ENCODE measurements at places on chromosomes 3 and 15.

GRCh38 chr3:66756468-66757036, 241.6 kb upstream of the KBTBD8 start:
- no peaks in the 10 kb centered on the region for H3K36me3 ChIP-seq
- H3K4me1 ChIP-seq: no peaks in the 10 kb centered on the region
- H3K27me3 ChIP-seq: no peaks in the 10 kb centered on the region
- H3K27ac ChIP-seq: no peak overlapping the region

DNA sequence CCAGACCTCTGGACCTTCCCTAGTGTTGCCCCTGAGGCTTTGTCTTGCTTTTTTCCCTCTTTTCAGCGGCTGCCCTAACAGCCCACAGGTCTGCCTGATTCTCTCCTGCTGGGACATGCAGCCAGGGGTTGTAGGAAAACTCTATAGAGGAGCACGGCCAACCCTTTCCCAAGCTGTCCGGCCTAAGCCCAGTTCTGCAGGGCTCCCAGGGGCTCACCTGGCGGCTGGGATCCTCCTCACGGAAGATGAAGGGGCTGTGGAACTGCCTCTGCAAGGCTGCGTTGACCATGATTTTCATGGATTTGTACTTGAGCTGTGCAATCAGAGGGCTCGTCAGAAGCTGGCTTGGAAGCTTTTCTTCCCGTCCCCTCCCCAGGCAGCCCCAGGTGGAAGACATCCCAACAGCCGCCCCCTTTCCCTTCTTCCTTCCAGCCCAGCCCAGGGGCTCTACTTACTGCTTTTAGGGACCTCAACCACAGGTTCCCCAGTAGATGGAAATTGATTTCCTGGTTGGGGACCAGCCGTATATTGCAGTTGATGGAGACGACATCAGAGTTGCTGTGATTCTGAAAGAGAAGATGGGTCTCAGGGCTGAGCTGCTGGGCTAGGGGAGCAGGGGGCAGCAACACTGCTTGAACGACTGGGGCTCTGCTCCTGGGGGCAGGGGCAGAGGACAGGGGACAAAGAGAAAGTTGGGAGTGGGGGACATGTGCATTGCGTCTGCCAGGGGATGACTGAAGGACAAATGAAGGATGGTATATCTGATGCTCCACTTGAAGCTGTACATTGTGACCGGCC, 29.8 kb downstream of the FEM1B start:
- H3K27ac ChIP-seq: no peak overlapping the region
- no peak for DNase-seq
- H3K4me3 ChIP-seq: no peak overlapping the region
- peaks cover 10% of the 10 kb centered on the region for H3K27me3 ChIP-seq

DNA sequence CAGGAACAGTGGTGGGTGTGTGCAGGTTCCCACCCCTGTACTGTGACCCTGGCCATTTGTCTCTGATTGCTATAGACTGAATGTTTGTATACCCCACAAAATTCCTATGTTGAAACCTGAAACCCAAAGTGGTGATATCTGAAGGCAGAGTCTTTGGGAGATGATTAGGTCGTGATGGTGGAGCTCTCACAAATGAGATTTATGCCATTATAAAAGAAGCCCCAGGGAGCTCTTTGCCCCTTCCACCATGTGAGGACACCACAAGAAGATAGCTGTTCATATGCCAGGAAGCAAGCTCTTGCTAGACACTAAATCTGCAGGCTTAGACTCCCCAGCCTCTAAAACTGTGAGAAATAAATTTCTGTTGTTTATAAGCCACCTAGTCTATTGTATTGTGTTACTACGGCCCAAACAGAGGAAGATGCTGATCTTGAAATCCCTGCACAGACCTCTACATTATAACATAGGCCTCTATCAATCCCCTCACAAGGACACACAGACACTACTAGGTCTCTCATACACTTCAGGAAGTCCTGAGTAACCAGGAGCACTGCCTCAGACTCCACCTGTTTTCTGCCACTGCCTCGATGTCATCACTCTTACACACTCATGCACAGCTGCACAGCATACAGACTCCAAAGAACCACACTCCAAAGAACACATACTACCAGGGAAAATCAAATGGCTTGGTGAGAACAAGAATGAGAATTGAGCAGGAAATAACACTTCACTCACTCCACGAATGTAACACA, 14.7 kb downstream of the IGSF11 start:
- H3K27me3 ChIP-seq: peaks cover 1% of the 10 kb centered on the region
- no peak overlapping the region for H3K27ac ChIP-seq
- no peak for DNase-seq

- peaks cover 5% of the 10 kb centered on the region for H3K27me3 ChIP-seq
- H3K36me3 ChIP-seq: no peaks in the 10 kb centered on the region
- H3K4me1 ChIP-seq: no peaks in the 10 kb centered on the region
- no peak for DNase-seq
- no peak overlapping the region for H3K4me3 ChIP-seq
Measured at GRCh38 chr3:41102750-41103149, 96.6 kb upstream of the CTNNB1 start.

- H3K36me3 ChIP-seq: peaks cover 7% of the 10 kb centered on the region
- peaks cover 39% of the 10 kb centered on the region for H3K4me1 ChIP-seq
- no peak for DNase-seq
- H3K27ac ChIP-seq: peak overlapping the region; percentile 96
- no peaks in the 10 kb centered on the region for H3K27me3 ChIP-seq
Measured at GRCh38 chr15:81033508-81033907, 32.8 kb downstream of the TLNRD1 start.

DNA sequence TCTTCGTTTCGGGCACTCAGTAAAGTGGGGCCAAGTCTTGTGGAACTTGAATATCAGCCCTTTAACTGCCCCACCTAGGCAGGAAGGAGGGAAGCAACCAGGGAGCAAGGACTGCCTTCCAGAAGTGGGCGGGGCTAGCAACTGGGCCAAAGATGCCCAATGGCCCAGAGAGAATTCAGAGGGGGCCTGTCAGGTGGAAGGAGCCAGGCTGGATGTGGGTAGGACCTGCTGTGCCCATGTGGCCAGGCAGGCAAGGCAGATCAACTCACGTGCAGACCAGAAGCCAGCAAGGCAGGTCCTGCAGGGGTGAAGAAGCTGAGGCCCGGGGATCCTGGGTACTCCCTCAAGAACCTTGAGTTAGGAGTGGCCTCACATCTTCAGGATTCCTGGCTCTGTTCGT, 5.5 kb downstream of the MAP6D1 start:
- H3K4me3 ChIP-seq: peak overlapping the region; percentile 29
- H3K27ac ChIP-seq: no peak overlapping the region
- peaks cover 8% of the 10 kb centered on the region for H3K4me1 ChIP-seq

DNA sequence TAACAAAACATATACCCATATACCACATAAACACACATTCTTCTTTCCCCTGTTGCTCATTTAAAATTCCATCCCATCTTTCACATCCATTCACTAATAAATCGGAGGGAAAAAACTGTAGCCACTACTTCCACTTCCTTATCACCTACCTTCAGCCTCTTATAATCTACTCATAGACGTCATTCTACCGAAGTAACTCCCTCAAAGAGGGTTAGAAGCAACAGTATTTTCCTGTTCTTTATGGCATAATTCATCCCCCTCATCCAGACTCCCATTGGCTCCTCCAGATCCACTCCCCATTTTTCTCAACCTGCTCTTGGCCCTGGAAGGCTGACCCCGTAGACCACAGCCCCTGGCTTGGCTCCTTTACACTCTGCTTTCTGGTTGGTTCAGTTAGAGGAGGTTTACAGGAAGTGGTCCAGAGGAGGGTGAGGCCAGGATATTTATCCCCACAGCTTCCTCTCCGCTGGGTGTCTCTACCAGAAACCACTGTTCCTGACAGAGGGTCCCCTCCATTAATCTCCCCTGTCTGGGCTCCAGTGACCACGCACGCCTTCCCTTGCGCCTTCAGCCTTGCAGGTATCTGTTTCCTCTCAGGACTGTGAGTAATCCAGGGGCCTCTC, 46.3 kb downstream of the FMN1 start:
- H3K4me1 ChIP-seq: peaks cover 30% of the 10 kb centered on the region
- peak overlapping the region; percentile 49 for H3K27ac ChIP-seq
- peak; percentile 16 for DNase-seq
- no peaks in the 10 kb centered on the region for H3K36me3 ChIP-seq
- H3K27me3 ChIP-seq: peaks cover 2% of the 10 kb centered on the region

DNA sequence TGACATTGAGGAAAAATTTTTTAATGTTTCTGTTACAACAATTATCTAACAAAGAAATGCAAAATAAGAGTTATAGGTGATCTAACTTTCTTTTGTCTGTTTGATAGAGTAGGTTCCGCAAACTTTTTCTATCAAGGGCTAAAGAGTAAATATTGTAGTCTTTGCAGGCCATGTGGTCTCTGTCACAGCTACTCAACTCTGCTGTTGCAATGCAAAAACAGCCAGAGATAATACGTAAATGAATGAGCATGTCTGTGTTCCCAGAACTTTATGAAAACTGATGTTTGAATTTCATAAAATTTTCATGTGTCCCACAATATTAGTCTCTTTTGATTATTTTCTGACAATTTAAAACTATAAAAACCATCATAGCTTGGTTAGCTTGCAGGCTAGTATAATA, 73.3 kb downstream of the SLC24A1 start:
- H3K36me3 ChIP-seq: peaks cover 4% of the 10 kb centered on the region
- no peak for DNase-seq
- H3K27me3 ChIP-seq: no peaks in the 10 kb centered on the region

GRCh38 chr15:96066126-96066525, 264.4 kb upstream of the NR2F2 start:
- H3K4me1 ChIP-seq: no peaks in the 10 kb centered on the region
- no peak for DNase-seq
- no peaks in the 10 kb centered on the region for H3K36me3 ChIP-seq

- H3K36me3 ChIP-seq: peaks cover 8% of the 10 kb centered on the region
- peak; percentile 8 for DNase-seq
- H3K4me1 ChIP-seq: no peaks in the 10 kb centered on the region
- H3K27ac ChIP-seq: no peak overlapping the region
Measured at GRCh38 chr15:42800731-42801474, 64.0 kb upstream of the CDAN1 start.

DNA sequence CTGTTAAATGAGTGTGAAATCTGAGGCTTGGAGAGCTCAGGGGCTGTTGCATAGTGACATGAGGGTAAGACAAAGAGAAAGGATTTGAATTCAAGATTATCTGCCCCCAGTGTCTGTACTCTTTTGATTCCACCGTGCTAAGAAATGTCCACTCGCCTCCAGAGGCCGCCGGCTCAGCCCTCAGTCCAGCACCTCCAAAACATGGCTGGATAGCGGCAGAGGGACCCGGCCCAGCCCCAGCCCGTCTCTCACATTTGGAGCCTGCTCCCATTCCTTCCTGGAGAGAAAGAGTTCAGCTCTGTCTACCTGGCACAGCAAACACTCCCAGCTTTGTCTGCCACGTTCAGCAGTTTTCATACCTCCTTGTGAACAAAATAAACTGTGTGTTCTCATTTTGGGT, 84.8 kb upstream of the IQSEC1 start:
- DNase-seq: no peak
- peaks cover 10% of the 10 kb centered on the region for H3K4me1 ChIP-seq
- peaks cover 10% of the 10 kb centered on the region for H3K27me3 ChIP-seq
- peaks cover 39% of the 10 kb centered on the region for H3K36me3 ChIP-seq
- no peak overlapping the region for H3K27ac ChIP-seq
- H3K4me3 ChIP-seq: no peak overlapping the region

DNA sequence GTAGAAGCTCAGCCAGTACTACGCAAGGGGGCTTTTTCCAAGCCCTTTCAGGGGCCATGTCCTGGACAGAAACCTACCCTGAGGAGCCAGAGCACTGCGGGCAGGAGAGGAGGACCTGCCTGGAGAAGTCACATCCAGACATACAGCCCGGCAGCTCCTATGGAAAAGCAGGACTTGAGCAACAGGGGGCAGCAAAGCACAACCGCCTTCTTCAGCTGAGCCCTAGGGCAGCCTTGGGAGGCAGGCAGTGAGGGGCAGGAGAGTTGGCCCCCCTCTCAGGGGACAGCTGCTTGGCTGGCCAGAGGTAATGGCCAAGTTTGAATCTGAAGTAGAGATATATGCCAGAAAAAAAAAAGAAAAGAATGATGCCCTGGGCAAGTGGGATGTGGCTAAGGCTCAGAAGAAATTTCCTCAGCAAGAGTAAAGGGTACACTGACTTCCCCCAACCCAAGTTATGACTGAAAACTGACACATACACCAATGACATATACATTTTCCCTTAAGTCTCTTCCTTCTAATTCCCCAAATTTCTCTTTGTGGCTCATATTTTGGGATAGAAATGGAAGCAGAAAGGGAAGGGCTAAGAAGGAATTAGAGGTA, 56.9 kb downstream of the CYP19A1 start:
- H3K4me1 ChIP-seq: no peaks in the 10 kb centered on the region
- H3K4me3 ChIP-seq: no peak overlapping the region
- peaks cover 4% of the 10 kb centered on the region for H3K27me3 ChIP-seq
- peak; percentile 74 for DNase-seq

GRCh38 chr15:31049682-31050615, 51.6 kb downstream of the TRPM1 start:
- peaks cover 8% of the 10 kb centered on the region for H3K27me3 ChIP-seq
- H3K36me3 ChIP-seq: no peaks in the 10 kb centered on the region
- no peak overlapping the region for H3K27ac ChIP-seq
- H3K4me1 ChIP-seq: no peaks in the 10 kb centered on the region
- DNase-seq: no peak

DNA sequence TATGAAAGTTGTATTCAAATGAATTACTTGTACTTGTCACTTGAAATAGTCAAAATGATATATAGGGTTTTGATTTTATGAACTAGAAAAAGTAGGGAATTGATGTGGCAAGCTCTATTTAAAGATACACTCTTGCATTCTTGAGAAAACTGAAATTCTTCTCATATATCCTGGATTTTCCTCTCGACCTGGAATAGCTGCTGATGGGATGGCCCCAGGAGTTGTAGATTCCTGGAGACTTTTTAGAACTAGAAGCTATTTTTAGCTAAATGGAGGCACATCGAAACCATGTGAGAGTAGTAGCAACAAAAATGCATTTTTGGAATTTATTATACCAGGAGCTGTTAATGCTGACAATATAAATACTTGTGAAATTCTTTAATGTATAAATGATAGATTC, 125.9 kb downstream of the LEKR1 start:
- no peak overlapping the region for H3K27ac ChIP-seq
- no peak for DNase-seq
- no peak overlapping the region for H3K4me3 ChIP-seq
- no peaks in the 10 kb centered on the region for H3K36me3 ChIP-seq

- peaks cover 69% of the 10 kb centered on the region for H3K36me3 ChIP-seq
- H3K27ac ChIP-seq: no peak overlapping the region
- H3K27me3 ChIP-seq: peaks cover 1% of the 10 kb centered on the region
- no peak for DNase-seq
Measured at GRCh38 chr15:42163947-42164550, 7.6 kb upstream of the PLA2G4F start.

GRCh38 chr3:100090669-100091005, 23.7 kb downstream of the FILIP1L start:
- no peak overlapping the region for H3K27ac ChIP-seq
- H3K4me3 ChIP-seq: no peak overlapping the region
- DNase-seq: no peak
- H3K4me1 ChIP-seq: peaks cover 12% of the 10 kb centered on the region
- H3K27me3 ChIP-seq: no peaks in the 10 kb centered on the region

- H3K4me1 ChIP-seq: peaks cover 11% of the 10 kb centered on the region
- DNase-seq: no peak
- peaks cover 7% of the 10 kb centered on the region for H3K36me3 ChIP-seq
- peak overlapping the region; percentile 6 for H3K27ac ChIP-seq
Measured at GRCh38 chr15:64629063-64629462, 146.3 kb downstream of the RBPMS2 start.

- no peak for DNase-seq
- no peaks in the 10 kb centered on the region for H3K36me3 ChIP-seq
- no peak overlapping the region for H3K4me3 ChIP-seq
- H3K4me1 ChIP-seq: peaks cover 3% of the 10 kb centered on the region
Measured at GRCh38 chr3:24506966-24507775, 12.5 kb upstream of the THRB start.

- peaks cover 25% of the 10 kb centered on the region for H3K36me3 ChIP-seq
- H3K27me3 ChIP-seq: no peaks in the 10 kb centered on the region
- no peak for DNase-seq
- no peak overlapping the region for H3K4me3 ChIP-seq
Measured at GRCh38 chr3:44680921-44681455, 31.5 kb upstream of the ZNF502 start.
